GM23248 (cell line): ENCODE measurements at places on chromosomes 5 and 9. TPM values are rescaled to one million over a fixed set of nuclear protein-coding genes. Genes with fewer than 3 reads are reported as not detected.
A peak's percentile ranks its signal among the peaks of the same experiment; 100 is the strongest.

DNA sequence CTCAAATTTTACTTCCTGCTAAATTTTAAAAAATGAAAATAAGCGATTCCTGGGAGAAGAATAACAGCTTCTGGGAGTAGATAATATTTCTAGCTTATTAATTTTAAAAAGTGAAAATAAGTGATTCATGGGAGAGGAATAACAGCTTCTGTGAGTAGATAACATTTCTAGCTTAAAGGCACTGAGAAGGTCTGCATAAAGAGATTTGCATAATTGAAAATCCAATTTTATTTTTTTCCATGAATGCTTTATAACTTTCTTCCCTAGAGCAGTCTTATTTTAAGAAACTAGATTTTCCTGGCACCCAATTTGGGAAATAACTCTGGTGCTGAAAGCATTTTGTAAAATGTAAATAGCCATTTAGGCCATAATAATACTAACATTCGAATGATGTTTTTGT is 65.9 kb upstream of the ASTN2 start:
- no peak for DNase-seq
- no peaks in the 10 kb centered on the region for H3K36me3 ChIP-seq
- H3K4me1 ChIP-seq: no peaks in the 10 kb centered on the region
- H3K4me3 ChIP-seq: no peak overlapping the region
- no peaks in the 10 kb centered on the region for H3K27me3 ChIP-seq
- H3K27ac ChIP-seq: no peak overlapping the region

GRCh38 chr5:31707329-31707728 is 68.4 kb downstream of the PDZD2 start:
- no peaks in the 10 kb centered on the region for H3K36me3 ChIP-seq
- H3K27me3 ChIP-seq: peaks cover 13% of the 10 kb centered on the region; the same call in 1 of the 2 replicates
- no peak overlapping the region for H3K4me3 ChIP-seq
- no peak overlapping the region for H3K27ac ChIP-seq

GRCh38 chr9:95640336-95640735 is 123.6 kb upstream of the PTCH1 start:
- H3K27ac ChIP-seq: no peak overlapping the region
- no peaks in the 10 kb centered on the region for H3K4me1 ChIP-seq
- DNase-seq: no peak
- H3K4me3 ChIP-seq: no peak overlapping the region
- no peaks in the 10 kb centered on the region for H3K36me3 ChIP-seq

DNA sequence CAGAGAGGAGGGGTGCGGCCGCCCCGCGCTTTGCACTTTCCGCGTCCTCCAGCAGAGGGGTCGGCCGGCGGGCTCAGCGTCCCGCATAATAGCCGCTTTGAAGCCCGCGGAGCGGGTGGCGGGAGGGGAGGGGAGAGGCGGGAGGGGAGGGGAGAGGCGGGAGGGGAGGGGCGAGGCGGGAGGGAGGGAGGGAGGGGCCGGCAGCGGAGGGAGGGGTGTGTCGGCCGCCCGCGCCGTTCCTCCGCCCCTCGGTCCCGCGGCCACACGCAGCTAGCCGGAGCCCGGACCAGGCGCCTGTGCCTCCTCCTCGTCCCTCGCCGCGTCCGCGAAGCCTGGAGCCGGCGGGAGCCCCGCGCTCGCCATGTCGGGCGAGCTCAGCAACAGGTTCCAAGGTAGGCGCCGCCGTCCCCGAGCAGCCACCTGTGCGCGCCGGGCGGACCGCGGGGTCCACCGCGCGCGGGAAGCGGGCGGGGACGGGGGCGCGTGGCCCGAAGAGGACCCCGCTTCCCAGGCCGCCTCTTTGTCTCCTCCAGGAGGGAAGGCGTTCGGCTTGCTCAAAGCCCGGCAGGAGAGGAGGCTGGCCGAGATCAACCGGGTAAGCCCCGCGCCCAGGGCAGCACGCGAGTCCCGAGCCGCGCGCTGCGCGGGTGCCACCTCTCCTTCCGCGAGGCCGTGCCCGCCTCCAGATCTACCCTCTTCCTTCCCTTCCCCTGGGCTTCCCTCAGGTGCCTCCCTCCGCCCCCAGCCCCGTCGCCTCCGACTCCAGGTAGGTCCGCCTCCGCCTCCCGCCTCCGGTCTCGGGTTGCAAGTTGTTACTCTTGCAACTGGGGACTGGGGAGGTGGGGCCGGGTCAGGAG is at the start of gene AIF1L:
AIF1L (plus strand) TSS at position 263 of the 857 bp plus-strand sequence; CDS start at position 362, 99 bp downstream.
- peaks cover 35% of the 10 kb centered on the region for H3K27me3 ChIP-seq
- no peaks in the 10 kb centered on the region; the same call in 1 of the 2 replicates for H3K4me1 ChIP-seq
- no peaks in the 10 kb centered on the region for H3K36me3 ChIP-seq
- H3K4me3 ChIP-seq: peak within 1 kb of the TSS; percentile 55
- no peak within 1 kb of the TSS for H3K27ac ChIP-seq
- peak; percentile 34 for DNase-seq

- no peak overlapping the region for H3K4me3 ChIP-seq
- H3K36me3 ChIP-seq: no peaks in the 10 kb centered on the region
- H3K4me1 ChIP-seq: peaks cover 14% of the 10 kb centered on the region
- H3K27ac ChIP-seq: no peak overlapping the region
Measured at GRCh38 chr9:98054376-98054951, 2.1 kb upstream of the NANS start.

IL5 gene
- not detected in 2 replicates for polyA plus RNA-seq

DNA sequence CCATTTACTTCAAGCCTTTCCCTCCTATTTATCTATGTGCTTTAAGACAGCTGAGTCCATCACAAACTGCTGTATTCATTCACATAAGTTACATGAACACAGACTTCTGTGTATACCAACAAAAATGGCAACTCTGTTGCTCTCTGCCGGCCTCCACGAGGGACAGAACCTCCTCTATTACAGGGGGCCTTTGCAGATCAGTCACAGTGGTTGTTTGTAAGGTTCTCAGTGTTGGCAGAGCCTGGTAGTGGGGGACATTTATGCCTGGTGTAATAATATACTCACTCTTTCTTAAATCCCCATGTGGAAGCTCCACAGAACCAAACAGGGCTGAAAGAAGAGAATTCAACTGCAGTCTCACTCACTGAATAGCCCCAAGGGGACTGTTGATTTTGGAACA is 76.5 kb downstream of the SLC1A1 start:
- H3K4me3 ChIP-seq: no peak overlapping the region
- H3K4me1 ChIP-seq: no peaks in the 10 kb centered on the region
- H3K27me3 ChIP-seq: no peaks in the 10 kb centered on the region
- no peak for DNase-seq
- no peak overlapping the region for H3K27ac ChIP-seq

DNA sequence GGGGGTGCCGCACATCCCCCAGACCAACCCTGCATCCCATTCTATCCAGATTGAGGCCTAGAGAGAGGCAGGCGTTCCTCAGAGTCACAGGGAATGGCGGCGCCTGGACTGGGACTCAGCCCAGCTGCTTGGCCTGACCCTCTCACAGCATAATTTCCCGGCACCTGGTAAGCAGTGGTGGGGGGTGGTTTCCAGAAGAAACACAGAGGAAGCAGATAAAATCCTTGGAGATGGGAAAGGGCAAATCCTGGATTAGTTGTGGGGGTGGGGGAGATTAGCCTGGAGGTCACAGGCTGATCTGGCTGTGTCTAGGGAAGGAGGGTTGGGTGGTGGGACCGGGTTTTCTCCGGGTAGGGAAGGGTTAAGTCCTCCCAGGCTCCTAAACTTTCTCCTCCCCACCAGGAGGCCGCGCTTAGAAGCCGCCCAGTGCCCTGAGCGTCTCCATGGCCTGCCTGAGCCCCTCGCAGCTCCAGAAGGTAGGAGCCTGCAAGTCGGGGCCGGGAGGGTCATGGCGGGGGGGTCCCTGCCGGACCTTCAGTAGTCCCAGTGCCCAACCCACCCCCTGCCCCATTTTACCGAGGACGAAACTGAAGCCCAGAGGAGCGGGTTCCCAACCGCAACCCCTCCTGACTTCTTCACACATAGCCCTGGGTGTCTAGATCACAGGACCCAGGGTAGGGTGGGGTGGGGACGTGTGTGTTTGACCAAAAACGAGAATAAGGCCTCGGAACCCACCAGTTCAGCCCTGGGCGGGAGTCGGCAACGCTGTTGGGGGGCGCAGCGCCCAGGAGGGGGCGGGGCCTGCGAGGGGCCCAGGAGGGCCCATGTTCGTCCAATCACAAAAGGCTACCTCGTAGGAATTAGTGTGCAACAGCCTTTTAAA is 1.3 kb downstream of the PHYHD1 start:
- peak; percentile 79 for DNase-seq
- peak overlapping the region; percentile 66 for H3K4me3 ChIP-seq
- peaks cover 13% of the 10 kb centered on the region for H3K4me1 ChIP-seq
- no peaks in the 10 kb centered on the region; the same call in 1 of the 2 replicates for H3K36me3 ChIP-seq
- H3K27ac ChIP-seq: no peak overlapping the region

DNA sequence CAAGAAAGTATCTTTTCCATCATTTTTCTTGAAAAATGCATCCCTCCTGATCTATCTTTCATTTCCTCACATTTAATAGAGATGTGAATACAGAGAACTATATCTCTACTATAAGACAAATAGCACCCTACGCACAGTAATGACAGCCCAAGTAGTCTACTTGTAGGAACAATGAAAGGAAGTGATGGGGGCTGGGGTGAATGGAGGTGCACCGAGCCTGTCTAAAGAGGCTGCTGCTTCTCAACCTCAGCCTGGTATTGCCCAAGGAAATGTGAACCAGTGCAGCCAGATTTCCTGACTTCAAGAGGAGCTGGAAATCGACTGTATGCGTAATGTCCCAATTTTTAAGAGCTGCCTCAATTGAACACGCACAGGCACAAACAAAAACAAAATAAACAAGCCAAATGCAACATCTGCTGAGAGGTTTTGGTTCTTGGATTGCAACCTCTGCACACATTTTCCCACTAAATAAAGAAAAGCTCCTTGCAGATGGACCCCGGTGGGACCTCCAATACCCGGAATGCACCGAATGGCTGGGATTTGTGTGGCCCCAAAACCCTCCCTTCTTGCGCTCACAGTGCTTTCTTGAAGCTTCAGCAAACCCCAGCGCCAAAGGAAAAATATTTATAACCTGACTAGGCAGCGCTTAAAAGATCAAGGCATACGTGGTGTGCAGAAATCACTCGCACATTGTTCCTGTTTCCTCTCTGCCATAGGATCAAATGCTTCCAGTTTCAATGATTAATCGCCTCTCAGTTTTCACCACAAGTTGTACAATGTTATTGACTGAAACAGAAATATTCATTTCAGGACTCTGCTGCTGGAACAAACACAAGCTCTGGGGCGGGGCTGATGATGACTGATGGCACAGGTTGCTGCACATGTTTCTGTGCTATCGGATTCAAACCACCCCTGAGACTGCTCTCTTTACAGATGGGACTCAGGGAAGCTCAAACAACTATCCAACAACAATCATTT is 68.3 kb downstream of the KCNIP1 start:
- peak; percentile 13 for DNase-seq
- no peak overlapping the region for H3K27ac ChIP-seq
- H3K4me1 ChIP-seq: peaks cover 8% of the 10 kb centered on the region

- H3K4me1 ChIP-seq: peaks cover 9% of the 10 kb centered on the region
- H3K27me3 ChIP-seq: no peaks in the 10 kb centered on the region
- DNase-seq: no peak
- H3K4me3 ChIP-seq: no peak overlapping the region
Measured at GRCh38 chr9:133058550-133059320, 3.0 kb upstream of the CEL start.

- H3K27me3 ChIP-seq: no peaks in the 10 kb centered on the region
- H3K27ac ChIP-seq: no peak overlapping the region
- H3K4me3 ChIP-seq: no peak overlapping the region
- H3K36me3 ChIP-seq: no peaks in the 10 kb centered on the region
- peak; percentile 11 for DNase-seq
- peaks cover 5% of the 10 kb centered on the region; the same call in 1 of the 2 replicates for H3K4me1 ChIP-seq
Measured at GRCh38 chr5:67581203-67581602, 384.6 kb upstream of the CD180 start.

DNA sequence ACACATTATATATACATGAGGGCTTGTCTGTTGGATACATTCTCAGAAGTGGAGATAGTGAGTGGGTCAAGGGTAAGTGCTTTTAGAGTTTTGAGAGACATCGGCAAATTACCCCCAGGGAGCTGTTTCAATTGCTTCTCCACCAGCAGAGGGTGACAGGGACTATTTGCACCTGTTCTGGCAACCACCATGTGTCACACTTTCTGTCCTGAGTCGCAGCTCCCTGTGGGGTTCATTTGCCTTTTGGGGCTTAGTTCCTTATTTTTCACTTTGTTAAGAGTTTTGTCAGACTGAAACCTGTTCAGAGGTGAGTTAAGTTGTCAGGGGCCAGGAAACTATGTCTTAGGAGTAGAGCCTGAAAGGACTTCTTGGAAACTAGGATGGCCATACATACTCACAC is 20.1 kb upstream of the SLC36A1 start:
- no peak overlapping the region for H3K27ac ChIP-seq
- no peaks in the 10 kb centered on the region for H3K4me1 ChIP-seq
- no peak overlapping the region for H3K4me3 ChIP-seq

DNA sequence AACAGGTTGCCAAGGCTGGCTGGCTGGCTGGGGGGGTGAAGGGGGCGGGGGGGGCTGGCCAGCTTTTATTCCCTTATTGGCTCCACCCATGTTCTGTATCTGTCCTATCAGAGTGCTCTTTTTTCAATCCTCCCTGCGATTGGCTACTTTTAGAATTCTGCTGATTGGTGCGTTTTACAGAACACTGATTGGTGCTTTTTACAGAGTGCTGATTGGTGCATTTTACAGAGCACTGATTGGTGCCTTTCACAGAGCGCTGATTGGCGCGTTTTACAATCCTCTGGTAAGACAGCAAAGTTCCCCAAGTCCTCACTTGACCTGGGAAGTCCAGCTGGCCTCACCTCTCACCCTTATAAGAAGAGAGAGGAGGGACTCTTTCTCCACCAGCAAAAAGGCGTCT is 175.9 kb downstream of the ERCC6L2 start:
- H3K4me3 ChIP-seq: no peak overlapping the region
- H3K27me3 ChIP-seq: no peaks in the 10 kb centered on the region
- no peak for DNase-seq
- H3K27ac ChIP-seq: no peak overlapping the region
- no peaks in the 10 kb centered on the region for H3K36me3 ChIP-seq

CDKN2B gene
- 6.7 and 8.9 TPM in 2 replicates for polyA plus RNA-seq

TSSK1B gene
- polyA plus RNA-seq: not detected in 2 replicates

DNA sequence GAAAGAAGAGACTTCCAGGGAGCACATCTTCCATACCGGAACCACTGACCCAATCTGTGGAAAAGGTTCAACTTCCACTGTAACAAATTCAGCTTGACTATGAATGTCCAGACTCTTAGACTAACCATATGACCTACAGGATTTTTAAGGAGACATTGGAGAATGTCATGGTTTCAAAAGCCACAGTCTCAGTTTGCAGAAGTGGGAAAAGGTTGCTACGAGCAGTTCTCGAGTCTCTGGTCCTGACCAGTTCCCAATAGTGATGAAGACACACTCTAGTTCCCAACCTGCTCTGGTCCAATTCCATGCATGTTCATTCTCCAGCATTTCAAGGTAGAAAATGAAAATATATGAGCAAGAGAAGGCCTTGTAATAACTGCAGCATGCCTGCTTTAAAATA is 158.0 kb downstream of the MAPKAP1 start:
- H3K27me3 ChIP-seq: no peaks in the 10 kb centered on the region
- DNase-seq: no peak
- H3K4me3 ChIP-seq: no peak overlapping the region
- no peaks in the 10 kb centered on the region for H3K36me3 ChIP-seq
- H3K4me1 ChIP-seq: peaks cover 36% of the 10 kb centered on the region

ZNF79 gene
- polyA plus RNA-seq: 4.2 and 4.4 TPM in 2 replicates
